Skeletal muscle tissue (tissue), 5 donors: ENCODE measurements at places on chromosomes 7 and 10. TPM values are rescaled to one million over a fixed set of nuclear protein-coding genes. Genes with fewer than 3 reads are reported as not detected.

Gene PTPN20
- total RNA-seq, result 3.7 TPM

Gene WNT8B
- not detected for total RNA-seq

Gene ZNF777
- 2.1 TPM for total RNA-seq

Gene PLXNA4
- 2.1 TPM for total RNA-seq

Gene FXYD4
- not detected for total RNA-seq

Gene OR9A2
- total RNA-seq, result not detected

Gene NPTX2
- 3.1 TPM for total RNA-seq

Gene COL26A1
- total RNA-seq, result 7.8 TPM

Gene POU6F2
- not detected for total RNA-seq

Gene ATOH7
- total RNA-seq, result not detected

Gene PLAU
- total RNA-seq, result 21.4 TPM

Gene CFTR
- not detected for total RNA-seq

Gene GDF2
- total RNA-seq, result not detected

Gene HMX3
- total RNA-seq, result not detected

Gene SPACDR
- not detected for total RNA-seq

Gene HABP2
- under 0.01 TPM for total RNA-seq

Gene JMJD1C
- total RNA-seq, result 90.8 TPM

Gene TMEM213
- not detected for total RNA-seq

Gene LLCFC1
- total RNA-seq, result not detected

Gene FAM25G
- not detected for total RNA-seq

Gene CHAT
- not detected for total RNA-seq

Gene SLC18A2
- total RNA-seq, result 1.0 TPM

Gene TFR2
- total RNA-seq, result 1.0 TPM

Gene IFIT5
- total RNA-seq, result 9.9 TPM

Gene MYPN
- 57.4 TPM for total RNA-seq

Gene CTNNA3
- 24.0 TPM for total RNA-seq

Gene GNB2
- total RNA-seq, result 48.5 TPM

Gene BLNK
- total RNA-seq, result 1.6 TPM

Gene MMRN2
- 25.6 TPM for total RNA-seq

Gene GBX1
- not detected for total RNA-seq
